Activated naive CD4-positive, alpha-beta T cell treated with anti-CD3 and anti-CD28 coated beads, Interleukin-2, amount 50 U/mL, for 72 hours (primary cell): ENCODE measurements at places on chromosomes 11 and 22.

- DNase-seq, result peak; percentile 28
Observed at GRCh38 chr22:42272431-42272999, 2.1 kb upstream of the TCF20 start.

DNA sequence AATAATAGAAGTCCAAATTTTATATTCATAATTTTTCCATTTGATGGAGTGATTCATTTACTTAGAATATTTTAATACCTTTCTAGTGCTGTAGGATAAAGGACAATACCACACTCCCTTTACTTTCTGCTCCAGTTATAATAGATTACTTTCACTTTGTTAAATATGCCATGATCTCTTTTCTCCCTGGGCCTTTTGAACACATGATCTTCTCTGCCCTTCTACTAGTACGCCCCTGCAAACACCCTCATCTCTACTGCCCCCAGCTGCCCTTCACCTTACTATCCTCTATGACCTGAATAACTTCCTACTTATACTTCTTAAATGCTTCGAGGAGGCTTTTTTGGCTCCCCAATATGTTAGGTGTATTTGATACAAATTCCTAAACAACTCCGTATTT is 177.3 kb downstream of the GUCY1A2 start:
- DNase-seq, result no peak

DNA sequence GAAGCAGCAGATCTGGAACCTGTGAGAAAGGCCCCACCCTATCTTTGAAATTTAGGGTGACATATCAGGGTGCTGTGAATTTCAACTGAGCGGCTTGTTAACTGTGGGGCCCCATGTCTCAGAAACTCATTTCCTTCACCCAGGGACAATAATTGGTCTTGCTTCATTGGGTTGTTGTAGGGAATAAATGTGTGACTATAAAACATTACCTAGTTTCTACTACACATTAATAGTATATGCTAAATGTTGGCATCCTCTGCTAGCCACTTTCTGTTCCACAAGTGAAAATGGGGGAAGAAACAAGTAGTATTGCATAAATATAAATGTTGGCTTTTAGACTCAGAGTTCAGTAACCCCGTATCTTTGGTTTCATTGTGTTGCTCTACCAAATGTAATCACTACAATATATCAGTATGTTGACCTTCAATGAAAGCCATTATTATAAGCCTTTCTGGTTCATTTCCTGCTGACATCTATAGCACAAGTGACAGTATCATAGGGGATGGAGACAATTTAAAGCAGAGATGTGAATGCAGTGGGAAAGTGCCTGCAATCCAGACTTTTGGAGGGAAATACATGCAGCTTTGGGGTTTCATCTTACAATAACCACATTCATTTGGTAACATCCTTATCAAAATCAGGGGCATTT is 905.5 kb upstream of the RAG2 start:
- no peak for DNase-seq

DNA sequence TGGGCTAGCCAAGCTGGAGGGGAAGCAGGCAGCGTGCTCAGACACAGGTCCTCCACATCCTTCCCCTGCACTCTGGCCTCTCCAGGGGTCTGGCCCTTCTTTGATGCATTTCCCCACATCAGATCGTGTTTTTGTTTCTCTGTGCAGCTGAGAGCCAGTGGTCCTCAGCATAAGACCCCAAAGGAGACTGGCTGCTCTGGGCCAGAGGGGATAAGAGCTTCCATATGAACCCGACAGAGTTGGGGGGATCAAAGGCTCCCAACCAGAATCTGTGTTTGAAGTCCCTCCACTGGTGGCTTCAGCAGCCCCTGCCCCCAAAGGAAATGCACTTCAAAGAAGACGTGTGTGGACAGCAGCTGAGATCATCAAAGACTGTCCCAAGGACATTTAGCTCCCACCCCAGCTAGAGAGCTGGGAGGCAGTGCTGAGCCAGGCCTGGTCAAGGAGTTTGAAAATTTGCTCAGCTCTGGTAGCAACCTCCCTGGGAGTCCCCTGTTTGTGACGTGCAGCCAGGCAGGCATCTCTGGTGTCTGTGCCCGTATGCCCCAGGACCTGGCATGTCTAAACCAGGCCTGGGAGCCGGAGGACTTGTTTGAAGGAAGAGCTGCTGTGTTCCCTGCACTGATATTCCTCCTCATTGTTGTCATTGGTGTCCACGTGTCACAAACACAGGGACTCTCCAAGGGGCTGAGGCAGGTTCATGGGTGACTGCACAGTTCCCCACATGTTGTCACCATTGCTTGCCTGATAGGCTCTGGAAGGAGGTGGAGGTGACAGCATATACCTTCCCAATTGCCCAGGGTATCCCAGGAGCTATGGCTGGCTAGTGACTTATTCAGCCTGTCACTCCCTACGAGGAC is 99.0 kb downstream of the AMOTL1 start:
- DNase-seq, result no peak
